ENCODE measurements at places on chromosomes 3 and 15. TPM values are rescaled to one million over a fixed set of nuclear protein-coding genes. Genes with fewer than 3 reads are reported as not detected.

DNA sequence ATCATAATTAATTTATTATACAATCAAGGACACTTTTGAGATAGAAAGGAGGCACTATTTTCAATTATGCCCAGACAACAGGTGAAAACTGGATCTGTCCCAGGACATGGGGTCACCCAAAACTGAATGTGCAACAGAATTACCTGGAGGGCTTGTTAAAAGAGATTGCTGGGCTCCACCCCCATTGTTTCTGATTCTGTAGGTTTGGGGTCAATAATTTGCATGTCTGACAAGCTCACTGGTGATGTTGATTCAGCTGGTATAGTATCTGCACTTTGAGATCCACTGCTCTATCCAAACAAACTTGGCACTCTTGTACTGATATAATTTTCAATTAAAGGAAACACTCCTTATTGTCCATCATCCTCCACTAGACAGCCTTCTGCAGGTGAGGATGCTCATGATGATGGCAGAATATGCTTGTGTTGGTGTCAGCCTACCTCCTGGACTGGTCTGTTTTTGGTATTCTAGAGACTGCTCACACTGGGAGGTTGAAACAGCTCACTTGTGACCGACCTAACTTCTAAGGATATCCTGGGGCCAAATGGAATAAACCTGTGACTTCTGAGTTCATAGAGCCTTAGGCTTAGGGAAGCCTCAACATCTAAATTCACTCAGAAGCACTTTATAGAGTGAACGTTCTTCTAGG, 2.2 kb downstream of the P2RY14 start:
- DNase-seq: no peak

- peak; percentile 19 for DNase-seq
Observed at GRCh38 chr3:18758047-18758704, 333.0 kb upstream of the SATB1 start.

DNA sequence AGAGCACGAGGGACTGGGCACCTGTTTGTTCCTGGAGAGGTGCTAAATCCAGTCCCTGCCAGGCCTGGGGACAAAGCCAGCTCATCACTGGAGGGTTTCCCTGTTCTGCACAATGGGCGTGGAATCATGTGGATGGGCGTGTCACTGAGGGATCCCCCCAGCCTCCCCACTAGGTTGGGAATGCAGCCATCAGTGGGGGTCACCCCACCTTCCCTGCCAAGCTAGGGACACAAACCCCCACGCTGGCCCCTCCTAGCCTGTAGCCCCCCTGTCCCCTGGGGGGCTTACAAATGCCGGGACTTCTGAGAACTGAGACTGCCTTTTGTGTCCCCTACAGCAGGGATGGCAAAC, 61.9 kb downstream of the NSMCE3 start:
- DNase-seq: no peak

GRCh38 chr3:67245545-67245944, 247.4 kb downstream of the KBTBD8 start:
- DNase-seq: no peak

GRCh38 chr3:128009952-128010846, 42.0 kb upstream of the SEC61A1 start:
- DNase-seq: no peak

- DNase-seq: no peak
Observed at GRCh38 chr3:47041114-47041513, 61.6 kb downstream of the NBEAL2 start.

DNA sequence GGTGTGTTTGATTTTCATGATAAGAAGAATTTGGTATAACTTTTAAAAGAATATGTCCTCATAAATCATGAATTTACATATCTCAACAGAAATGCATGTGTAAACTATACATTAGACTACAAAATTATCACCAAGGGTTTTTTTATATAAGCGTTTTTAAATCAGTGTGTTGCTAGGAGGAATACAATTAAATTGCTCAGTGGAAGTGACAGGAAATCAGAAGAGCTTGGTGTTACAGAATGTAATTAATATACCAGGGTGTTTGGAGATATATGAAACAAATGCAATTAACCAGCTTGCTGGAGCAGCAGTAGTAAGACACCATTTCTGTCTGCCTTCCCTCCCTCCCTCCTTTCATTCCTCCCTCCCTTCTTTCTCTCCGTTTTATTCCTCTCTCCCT, 2.4 kb downstream of the ROBO2 start:
- no peak for DNase-seq

GRCh38 chr3:142237891-142238290, 12.5 kb upstream of the GK5 start:
- no peak for DNase-seq

- no peak for DNase-seq
Observed at GRCh38 chr3:156098437-156099035, 21.8 kb upstream of the KCNAB1 start.

The ARPIN gene
- 17.0 TPM for total RNA-seq

The CTXN2 gene
- total RNA-seq: not detected

The SLCO3A1 gene
- total RNA-seq: 13.6 TPM

The STAC gene
- 1.4 TPM for total RNA-seq

The ANAPC13 gene
- total RNA-seq: 66.1 TPM

The NEK10 gene
- total RNA-seq: 246 TPM

The TTLL13 gene
- not detected for total RNA-seq

All from breast epithelium (tissue), 4 donors.